Body of pancreas (tissue), 4 donors: ENCODE measurements at places on chromosomes 1 and 21.

DNA sequence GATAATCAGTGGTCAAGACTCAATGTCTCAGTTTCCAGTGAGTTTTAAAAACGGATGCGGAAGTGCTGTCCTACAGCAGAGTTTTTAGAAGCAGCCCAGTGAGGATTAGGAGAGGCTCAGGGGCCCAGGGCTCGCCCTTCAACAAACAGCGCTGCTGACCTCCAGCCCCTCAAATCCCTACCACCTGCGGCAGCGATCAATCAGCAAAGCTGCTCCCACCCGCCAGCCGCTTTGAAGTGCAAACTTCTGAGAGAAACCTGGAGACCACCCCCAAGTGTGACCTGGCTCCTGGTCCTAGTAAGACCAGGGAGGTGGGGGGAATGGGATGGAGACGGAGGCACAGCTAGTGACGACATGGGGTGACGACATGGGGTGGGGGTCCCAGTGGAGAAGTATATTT is 14.4 kb downstream of the ZBTB17 start:
- no peak for DNase-seq

DNA sequence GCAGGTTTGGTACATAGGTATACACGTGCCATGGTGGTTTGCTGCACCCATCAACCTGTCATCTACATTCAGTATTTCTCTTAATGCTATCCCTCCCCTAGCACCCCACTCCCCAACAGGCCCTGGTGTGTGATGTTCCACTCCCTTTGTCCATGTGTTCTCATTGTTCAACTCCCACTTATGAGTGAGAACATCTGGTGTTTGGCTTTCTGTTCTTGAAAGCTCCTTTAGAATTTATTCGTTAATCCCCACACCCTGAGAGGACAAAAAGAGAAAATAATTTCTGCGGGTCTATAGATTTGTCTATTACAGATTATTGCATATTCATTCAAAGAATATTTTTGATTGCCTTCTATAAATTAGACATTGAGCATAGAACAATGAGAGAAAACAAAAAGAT is 455.5 kb downstream of the PLPP3 start:
- DNase-seq, result no peak

- DNase-seq, result no peak
These were observed 8.2 kb upstream of the S1PR1 start for GRCh38 chr1:101228424-101229134.

GRCh38 chr1:116775116-116775752 is 21.0 kb downstream of the CD2 start:
- DNase-seq, result no peak

DNA sequence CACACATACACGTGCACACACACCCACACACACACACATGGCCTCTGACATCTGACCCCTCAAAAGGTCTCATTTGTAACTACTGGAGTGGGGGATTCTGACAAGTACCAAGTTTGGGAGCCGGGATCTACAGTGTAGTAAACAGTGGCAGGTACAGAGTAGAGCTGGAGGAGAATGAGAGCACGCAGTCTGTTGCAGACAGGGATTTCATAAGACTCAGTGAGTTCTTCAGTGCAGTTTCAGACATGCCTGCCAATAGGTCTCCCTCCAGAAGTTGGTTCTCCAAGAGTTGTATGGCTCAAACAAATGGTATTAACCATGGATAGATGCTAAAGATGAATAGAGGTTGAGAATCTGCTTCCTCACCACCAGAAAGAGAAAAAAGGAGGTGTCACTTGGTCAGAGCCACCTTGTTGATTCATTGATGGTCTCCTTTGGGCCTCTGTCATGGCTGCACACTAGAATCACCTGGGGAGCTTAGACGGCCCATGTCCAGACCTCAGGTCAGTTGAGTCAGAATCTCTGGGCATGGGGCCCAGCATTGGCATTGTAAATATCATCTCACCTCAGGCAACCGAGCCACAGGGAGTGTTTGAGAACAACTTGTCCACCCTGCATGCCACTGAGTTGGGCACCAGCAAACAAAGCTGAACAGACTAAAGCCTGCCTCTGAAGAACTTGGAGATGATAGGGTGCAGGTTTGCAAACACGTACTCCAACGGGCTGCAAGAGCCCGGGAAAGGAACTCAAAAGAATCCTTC is 122.1 kb downstream of the EDEM3 start:
- peak; percentile 66 for DNase-seq

GRCh38 chr1:4856396-4856795 is 202.0 kb downstream of the AJAP1 start:
- no peak for DNase-seq

DNA sequence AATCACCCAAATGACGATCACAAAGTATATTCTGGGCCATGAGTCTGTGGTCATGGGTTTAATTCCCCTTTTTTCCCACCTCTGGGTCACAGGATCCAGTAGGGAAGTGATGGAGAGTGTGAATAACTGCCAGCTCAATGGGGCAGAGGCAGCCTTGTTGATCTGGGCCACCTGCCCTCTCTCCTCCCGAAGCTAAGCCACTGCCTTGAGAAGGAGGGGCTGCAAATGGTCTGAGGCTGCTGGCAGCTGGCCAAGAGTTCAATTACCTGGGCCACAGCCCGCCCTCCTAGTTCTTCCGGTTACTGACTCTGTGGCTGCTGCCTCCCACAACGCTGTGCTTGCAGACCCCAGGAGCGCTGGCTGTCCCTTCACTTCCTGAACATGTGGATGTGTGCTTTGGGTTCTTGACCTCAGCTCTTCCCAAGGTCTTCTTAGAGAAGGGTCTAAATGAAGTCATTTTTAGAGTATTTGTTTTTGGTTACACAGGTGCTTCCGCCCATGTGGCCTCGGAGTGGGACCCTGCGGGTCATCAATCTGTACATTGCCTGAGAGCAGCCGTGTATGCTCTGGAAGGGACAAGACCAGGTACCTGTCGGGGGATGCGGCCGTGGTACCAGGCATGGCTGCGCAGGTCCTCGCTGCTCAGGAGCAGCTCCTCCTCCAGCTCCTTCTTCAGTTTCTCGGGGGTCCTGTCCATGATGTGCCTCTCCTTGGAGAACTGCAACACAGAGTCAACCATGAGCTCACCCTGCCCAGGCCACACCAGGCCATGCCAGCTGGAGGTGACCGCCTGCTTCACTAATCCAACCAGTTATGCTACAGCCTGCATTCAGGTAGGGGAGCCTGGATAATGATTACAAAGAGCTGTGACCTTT is 89.7 kb downstream of the BCAR3 start:
- peak; percentile 94 for DNase-seq

- no peak for DNase-seq
These were observed 137.3 kb upstream of the PLXNA2 start for GRCh38 chr1:208381481-208381880.

DNA sequence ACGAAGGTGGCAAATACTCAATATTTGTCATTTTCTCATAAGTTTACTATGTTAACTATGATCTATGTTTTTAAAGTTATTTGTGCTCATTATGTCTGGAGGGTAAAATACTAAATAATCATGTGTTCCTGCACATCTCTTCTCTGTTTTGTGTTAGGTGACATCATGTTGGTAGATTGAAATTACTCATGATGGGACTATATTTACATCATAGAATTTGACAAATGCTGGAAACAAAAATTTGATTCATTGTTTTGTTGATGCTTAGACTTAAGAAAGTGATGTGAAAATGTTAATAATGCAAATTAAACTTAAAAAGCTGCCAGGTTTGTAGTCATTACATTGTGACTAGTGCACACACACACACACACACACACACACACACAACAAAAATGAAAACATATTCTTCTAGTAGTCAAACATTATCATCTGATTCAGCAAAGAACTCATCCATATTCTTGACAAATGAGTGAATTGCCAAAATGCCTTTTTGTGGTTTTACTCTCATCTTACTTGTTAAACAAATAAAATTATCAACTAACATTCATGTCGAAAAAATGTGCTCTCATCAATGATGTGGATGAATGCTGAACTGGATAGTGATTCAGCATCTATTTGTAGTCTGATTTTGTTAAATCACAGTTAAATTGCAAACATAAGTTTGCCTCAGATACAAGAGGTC is 870.7 kb downstream of the BRINP3 start:
- DNase-seq, result no peak

- DNase-seq, result peak; percentile 1
These were observed 13.5 kb downstream of the COL6A1 start for GRCh38 chr21:45994759-45995685.

- no peak for DNase-seq
These were observed 181.9 kb upstream of the ESRRG start for GRCh38 chr1:216905137-216905536.

DNA sequence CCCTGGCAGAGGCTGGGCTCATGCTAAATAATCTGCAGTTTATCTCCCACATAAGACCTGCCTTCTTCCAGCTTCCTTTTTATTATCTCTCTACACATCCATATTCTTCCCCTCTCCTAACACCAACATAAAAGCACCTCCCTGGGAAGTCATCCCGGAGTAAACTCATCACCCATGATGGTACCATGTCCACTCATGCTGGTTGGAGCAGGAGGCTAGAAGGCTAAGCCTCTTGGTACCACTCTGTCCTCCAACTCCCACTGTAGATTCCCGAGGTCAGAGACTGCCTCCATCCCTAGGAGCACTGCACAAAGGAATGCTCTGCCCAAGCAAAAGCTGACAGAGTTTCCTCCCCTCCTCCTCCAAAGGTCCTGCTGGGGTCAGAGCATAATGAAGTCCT is 4.2 kb downstream of the DENND2D start:
- no peak for DNase-seq

- no peak for DNase-seq
These were observed 480 bp upstream of the MIS18A start for GRCh38 chr21:32279377-32279680.

GRCh38 chr1:172176206-172176605 is 244.3 kb upstream of the C1orf105 start:
- DNase-seq, result no peak

- no peak for DNase-seq
These were observed 59.4 kb upstream of the ATP1B1 start for GRCh38 chr1:169047074-169047473.

DNA sequence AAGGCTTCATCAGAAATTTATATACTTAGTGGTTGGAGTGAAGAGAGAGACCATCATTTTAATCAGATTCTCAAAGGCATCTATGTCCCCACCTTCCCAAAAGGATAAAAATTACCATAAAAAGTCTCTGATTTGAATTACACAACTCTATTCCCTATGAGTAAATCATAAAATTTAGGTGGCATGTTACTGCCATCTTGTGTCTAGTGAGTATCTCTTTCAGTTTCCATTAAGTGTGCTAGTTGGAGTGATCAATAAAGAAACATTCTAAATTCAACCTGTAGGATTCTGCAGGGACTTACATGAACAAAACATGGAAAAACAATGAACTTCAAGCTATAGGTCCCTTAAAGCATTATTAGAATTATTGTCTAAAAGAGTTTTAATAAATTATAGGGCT is 655.4 kb downstream of the LTN1 start:
- no peak for DNase-seq

- DNase-seq, result no peak
These were observed 33.1 kb downstream of the TRIM67 start for GRCh38 chr1:231194843-231195516.

DNA sequence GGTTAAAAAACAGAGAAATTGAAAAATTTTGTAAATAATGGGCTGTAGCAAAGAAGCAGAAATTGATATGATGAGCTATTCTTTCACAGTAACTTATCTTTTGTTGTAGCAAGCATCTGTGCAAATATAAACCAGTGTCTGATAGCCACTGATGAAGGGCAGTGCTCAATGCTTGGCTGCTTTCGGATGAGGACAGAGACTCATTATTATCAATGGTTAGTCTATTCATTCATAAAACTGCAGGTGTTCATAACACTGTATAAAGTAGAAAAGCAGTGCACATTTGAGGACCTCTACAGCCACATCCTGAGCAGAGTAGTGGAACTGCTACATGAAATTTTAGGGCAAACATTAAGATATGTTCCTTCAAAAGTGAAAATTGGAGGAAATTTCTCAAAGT is 107.2 kb downstream of the FAF1 start:
- DNase-seq, result no peak

- DNase-seq, result no peak
These were observed 4.3 kb downstream of the HSF2BP start for GRCh38 chr21:43654806-43655489.

DNA sequence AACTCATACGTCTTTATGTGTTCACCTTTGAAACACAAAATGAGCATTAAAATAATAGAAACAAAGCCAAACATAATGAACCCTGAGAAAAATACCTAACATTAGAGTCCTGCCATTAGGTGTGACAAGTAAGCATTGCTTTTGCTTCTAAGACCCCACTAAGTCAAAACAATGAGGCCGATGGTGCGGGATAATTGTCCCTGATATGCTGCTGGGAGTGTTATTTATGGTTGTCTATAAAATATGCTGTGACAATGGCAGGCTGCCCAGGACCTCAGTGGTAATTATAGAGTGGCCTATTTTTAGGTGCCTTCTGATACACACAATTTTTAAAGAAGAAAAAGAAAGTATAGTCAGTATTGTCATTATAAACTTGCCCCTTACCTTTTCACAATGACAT is 1423.1 kb downstream of the AMY1C start:
- DNase-seq, result no peak

DNA sequence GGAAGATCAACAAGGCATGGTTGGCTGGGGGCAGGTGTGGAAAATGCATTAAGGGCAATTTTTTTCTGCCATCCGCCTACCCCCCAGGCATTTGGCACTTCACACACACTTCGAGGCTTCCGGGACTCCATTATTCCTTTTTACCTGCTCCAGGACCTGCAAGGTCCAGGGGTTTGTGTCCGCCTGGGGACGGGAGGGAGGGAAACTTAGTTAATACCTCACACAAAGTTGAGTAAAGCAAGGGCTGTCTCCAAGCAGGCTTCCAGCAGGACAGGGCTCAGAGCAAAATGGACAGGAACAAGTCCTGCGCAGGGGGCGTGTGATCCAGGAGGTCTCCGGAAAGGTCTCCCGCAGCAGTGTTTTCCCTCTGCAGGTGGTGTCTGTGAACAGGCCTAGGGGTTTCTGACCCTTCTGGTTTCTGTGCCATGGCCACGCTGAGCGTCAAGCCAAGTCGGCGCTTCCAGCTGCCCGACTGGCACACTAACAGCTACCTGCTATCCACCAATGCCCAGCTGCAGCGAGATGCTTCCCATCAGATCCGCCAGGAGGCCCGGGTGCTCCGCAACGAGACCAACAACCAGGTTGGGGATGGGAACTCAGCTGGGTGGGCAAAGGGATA is 712 bp downstream of the TEKT2 start:
- DNase-seq, result peak; percentile 58

DNA sequence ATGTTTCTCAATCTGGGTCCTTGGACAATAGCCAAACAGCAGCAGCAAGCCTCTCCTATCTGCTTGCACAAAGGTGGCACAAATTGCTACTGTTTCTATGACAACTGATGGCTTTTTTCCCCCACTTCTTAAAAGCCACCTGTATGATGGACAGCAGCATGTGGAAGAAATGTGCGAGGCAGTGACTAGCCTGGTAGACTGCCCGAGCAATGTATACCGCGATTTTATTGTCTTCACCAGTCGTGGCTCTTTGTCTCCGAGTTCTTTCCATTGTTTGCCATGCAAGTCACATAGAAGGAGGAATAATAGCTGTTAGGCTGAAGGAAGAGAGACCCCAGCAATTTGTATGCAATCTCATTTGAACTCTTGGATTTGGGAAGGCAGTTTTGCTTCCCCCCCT is 79.4 kb downstream of the S1PR1 start:
- DNase-seq, result no peak
